ENCODE measurements at places on chromosomes 2 and 18.

GRCh38 chr2:167289651-167290410, 401.6 kb downstream of the XIRP2 start:
- no peak for DNase-seq

GRCh38 chr2:221399183-221399582, 172.9 kb downstream of the EPHA4 start:
- DNase-seq = no peak

DNA sequence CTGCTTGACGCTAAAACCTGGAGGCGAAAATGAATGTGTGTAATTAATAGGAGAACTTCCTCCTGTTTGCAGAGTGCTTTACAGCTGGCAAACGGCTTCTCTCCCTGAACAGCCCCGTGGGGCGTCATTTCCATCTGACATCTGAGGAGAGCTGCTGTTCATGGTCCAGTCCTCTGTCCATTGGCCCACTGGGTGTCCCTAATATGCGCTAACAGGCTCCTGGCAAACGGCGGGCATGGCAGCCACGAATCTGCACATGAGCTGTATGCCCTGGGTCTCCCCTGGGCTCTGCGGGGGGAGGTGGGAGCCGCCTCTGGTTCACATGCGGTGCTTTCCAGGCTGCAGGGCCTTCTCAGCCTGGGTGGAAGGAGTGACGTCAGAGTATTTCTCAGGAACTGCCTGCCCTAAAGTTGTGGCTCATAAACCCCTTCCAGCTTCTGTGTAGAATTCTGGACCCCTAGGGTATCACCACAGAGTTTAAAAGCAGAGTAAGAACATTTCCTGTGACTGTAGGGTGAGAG, 73.2 kb downstream of the LRRFIP1 start:
- DNase-seq = peak; percentile 68

DNA sequence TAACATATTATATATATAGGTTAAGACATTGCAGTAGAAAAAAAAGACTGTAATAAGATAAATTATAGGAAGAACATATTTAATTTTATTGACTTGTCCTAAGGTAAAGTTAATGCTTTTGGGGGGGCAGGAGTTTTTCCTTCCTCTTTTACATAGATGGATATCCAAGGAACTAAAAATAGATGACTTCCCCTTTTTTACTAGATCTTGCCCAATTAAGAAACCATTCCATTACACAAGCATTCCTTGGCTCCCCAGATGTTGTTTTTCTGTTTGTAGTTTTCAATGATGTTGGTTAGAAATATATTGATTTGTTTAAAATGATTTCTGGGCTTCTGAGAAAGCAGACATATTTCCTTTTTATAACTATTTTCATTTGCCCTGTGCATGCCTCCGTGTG, 22.4 kb upstream of the PMAIP1 start:
- DNase-seq = no peak

- no peak for DNase-seq
Measured at GRCh38 chr18:49886891-49887764, 73.8 kb upstream of the ACAA2 start.

DNA sequence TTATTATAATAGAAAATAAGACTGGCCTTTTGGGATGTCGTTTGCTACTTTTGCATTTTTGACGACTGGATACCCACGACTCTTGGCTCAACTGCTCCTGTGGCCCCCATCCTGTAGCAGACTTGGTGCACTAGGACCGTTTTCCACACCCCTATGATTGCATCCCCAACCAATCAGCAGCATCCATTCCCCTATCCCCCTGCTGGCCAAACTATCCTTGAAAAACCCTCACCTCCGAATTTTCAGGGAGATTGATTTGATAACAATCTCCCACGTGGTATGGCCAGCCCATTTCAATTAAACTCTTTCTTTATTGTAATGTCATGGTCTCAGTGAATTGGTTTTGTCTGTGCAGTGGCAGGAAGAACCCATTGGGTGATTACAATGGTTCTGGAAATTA, 37.9 kb upstream of the TTR start:
- no peak for DNase-seq

DNA sequence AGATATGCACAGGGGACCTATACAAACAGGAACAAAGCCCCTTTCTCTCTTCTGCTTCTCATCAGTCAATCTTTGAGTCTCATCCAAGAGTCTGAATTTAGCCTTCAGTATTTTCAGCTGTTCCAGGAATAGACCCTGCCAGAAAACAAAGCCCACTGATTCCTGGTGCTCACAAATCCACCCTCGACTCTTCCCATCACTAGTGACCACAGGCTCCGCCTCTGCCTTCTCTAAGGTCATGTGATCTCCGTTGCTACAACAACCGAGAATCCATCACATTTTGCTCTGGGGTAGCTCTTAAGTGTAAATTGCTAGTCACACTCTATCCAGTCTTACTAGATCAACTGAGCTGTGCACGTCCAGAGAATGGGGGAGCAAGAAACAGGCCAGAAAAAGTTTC, 46.4 kb upstream of the SPTBN1 start:
- DNase-seq = no peak

DNA sequence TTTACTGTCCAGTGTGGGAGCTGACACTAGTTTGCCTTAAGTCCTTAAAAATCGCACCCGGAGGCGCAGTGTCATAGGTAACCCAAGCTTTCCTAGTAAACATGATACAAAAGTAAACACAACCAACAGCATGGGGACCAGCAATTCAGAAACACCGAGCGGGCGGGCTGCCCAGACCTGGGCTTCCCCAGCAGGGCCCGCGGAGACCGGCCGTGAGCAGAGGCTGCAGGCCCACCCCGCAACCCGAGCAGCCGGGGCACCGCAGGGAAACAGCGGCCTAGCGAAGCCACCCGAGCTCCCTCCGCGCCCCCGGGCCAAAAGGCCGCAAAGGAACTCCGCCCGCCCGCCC, 296 bp downstream of the TTC21B start:
- no peak for DNase-seq

DNA sequence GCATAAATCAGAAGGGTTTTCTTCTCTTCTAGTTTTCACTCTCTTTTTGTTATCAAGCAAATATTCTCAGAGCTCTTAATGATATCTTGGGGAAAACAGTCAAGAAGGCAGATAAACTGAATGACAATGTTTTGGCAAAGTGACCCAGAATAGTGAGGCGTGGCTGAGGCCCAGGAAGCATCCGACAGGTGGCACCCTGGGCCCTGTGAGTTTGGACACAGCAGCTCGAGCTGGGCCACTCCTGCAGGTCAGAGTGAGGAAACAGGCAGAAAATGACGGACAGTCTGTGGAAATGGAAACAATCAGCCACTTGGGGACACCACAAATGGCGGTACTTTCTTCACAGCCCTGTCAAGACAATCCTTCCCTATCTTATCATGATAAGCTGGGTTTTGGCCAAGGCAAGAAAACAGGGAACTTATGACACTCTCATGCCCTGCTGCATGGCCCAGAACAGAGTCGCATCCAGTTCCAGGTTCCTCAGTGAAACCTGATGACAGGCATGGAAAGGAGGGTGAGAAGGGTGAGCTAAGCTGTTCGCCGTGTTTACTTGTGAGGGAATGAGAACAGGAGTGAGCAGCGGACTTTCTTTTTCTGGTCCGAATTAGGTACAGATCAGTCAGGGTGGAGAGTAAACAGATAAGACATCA, 32.1 kb downstream of the MRPL44 start:
- no peak for DNase-seq

DNA sequence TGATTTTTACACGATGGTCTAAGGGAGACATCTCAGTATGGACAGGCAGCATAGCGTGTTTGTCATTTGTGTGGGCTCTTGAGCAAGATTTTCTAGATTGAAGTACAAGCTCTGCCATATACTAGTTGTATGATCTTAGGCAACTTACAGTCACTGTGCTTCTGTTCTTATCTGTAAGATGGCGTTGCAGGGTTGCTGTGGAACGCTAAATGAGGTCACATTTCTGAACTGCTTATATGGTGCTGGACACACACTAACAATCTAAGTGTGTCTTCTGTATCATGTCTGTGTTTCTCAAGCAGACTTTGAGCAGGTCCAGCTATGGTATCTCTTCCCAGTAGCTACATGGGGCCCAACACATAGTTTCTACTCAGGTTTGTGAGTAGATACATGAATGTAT, 29.2 kb downstream of the PARD3B start:
- DNase-seq = no peak

GRCh38 chr2:75656563-75656962, 10.0 kb downstream of the MRPL19 start:
- no peak for DNase-seq

GRCh38 chr18:44758861-44759631, 78.4 kb downstream of the SETBP1 start:
- DNase-seq = no peak

DNA sequence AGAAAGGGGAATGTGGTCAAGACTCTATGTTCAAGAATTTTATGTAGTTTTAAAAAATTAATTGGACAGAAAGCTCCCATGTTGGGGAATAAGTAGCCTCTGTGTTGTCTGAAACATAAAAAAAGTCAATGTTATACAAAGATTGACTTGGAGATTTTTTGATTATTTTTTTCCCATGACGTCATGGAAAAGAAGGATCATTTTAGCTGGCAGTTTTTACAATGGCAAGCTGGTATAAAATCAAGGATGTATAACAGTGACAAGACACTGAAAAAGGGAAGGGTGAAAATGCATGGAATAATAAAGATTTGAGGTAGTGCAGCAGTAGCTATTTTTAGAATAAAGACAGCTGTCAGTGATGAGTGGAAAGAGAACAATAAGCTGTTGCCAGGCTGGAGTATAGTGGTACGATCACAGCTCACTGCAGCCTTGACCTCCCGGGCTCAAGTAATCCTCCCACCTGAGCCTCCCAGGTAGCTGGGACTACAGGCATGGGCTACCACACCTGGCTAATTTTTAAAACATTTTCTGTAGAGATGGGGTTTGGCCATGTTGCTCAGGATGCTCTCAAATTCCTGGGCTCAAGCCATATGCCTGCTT, 9.2 kb downstream of the SLC39A10 start:
- DNase-seq = no peak

DNA sequence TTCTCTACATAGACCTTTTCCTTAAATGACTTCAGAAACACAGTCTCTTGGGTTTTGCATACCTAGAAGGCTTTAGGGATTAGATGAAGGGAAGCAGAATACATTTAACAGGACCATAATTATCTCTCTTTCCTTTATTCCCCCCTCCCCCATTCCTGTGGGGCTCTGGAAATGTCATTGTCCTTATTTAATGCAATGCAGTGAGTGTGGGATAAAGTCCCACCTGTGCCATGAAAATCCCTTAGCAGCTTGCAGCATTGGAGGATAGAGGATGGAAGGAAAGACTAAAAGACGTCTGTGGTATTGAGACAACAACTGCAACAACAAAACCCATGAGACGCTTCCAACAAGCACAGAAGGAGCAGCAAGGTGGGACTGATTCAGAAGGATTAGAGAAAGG, 117.8 kb upstream of the DCC start:
- DNase-seq = no peak

DNA sequence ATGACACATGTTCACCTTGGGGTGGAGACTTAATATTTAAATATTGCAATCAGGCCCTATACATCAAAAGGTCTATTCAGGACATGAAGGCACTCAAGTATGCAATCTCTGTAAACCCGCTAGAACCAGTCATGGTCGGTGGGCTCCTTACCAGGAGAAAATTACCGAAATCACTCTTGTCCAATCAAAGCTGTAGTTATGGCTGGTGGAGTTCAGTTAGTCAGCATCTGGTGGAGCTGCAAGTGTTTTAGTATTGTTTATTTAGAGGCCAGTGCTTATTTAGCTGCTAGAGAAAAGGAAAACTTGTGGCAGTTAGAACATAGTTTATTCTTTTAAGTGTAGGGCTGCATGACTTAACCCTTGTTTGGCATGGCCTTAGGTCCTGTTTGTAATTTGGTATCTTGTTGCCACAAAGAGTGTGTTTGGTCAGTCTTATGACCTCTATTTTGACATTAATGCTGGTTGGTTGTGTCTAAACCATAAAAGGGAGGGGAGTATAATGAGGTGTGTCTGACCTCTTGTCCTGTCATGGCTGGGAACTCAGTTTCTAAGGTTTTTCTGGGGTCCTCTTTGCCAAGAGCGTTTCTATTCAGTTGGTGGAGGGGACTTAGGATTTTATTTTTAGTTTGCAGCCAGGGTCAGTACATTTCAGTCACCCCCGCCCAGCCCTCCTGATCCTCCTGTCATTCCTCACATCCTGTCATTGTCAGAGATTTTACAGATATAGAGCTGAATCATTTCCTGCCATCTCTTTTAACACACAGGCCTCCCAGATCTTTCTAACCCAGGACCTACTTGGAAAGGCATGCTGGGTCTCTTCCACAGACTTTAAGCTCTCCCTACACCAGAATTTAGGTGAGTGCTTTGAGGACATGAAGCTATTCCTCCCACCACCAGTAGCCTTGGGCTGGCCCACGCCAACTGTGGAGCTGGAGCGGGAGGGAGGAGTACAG, 108.1 kb downstream of the XRCC5 start:
- DNase-seq = no peak

DNA sequence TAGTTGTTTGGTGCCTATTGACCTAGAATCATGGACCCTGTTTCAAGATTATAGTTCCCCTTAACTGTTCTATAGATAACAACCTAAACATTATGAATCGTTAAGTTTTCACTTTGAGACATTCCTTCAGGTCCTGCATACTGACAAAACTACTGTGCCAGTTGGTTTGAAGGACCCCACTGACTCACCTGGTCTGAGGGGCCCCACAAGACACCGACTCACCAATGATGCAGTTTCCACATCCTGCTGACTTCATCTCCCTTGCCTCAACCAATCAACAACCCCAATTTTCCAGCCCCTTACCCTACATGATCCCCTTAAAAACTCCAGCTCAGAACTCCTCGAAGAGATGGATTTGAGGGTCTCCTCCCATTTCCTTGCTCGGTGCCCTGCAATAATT, 89.6 kb upstream of the CCDC141 start:
- no peak for DNase-seq

- no peak for DNase-seq
Measured at GRCh38 chr18:3059272-3059671, 46.3 kb upstream of the LPIN2 start.

All from T-helper 9 cell (primary cell).